Kasumi-1 (cell line): ENCODE measurements at places on chromosomes 12 and 14.

- DNase-seq, result no peak
Measured at GRCh38 chr14:71726580-71727021, 205.6 kb upstream of the RGS6 start.

GRCh38 chr12:87413784-87414183 is 615.4 kb downstream of the C12orf50 start:
- no peak for DNase-seq

GRCh38 chr14:98685725-98686124 is 586.3 kb downstream of the BCL11B start:
- DNase-seq, result no peak

DNA sequence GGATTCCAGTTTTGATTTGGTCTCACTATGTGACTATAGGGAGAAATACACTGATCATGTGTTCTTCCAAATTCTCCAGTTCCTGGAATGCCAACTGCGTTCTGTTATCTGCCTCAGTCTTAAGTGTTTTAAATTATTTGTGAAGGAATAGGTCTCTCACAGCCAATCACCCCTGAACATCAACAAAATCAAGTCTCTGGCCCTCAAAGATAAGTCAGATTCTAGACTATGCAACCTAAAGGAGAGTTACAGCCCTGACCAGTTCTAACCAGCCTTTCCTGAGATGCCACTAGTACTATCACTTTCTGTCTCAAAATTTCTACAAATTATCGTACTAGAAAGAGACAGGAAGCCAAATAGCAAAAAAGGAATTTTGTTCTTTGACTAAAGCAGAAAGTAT is 22.3 kb downstream of the ZFC3H1 start:
- DNase-seq, result no peak

- no peak for DNase-seq
Measured at GRCh38 chr14:67547224-67547780, 14.2 kb downstream of the PLEKHH1 start.

DNA sequence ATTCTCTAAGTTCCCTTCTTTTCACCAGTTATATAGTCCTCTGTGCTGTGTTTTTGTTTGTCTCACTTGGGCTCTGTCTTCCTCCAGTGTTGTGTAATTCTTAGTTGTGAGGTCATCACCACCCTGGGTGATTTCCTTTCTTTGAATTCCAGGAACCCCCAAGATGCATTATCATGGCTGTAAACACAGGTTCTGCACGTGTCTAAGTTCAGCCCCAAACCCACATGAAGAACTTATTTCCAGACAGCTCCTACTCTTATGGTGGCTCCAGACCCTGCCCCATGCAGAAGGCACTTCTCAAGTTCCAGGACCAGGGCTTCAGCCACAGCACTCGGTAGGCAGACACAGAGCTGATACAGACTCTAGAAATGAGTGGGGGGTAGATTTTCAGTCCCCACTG is 560.5 kb downstream of the BCL11B start:
- DNase-seq, result no peak
